ENCODE measurements at places on chromosomes 1 and 21.

DNA sequence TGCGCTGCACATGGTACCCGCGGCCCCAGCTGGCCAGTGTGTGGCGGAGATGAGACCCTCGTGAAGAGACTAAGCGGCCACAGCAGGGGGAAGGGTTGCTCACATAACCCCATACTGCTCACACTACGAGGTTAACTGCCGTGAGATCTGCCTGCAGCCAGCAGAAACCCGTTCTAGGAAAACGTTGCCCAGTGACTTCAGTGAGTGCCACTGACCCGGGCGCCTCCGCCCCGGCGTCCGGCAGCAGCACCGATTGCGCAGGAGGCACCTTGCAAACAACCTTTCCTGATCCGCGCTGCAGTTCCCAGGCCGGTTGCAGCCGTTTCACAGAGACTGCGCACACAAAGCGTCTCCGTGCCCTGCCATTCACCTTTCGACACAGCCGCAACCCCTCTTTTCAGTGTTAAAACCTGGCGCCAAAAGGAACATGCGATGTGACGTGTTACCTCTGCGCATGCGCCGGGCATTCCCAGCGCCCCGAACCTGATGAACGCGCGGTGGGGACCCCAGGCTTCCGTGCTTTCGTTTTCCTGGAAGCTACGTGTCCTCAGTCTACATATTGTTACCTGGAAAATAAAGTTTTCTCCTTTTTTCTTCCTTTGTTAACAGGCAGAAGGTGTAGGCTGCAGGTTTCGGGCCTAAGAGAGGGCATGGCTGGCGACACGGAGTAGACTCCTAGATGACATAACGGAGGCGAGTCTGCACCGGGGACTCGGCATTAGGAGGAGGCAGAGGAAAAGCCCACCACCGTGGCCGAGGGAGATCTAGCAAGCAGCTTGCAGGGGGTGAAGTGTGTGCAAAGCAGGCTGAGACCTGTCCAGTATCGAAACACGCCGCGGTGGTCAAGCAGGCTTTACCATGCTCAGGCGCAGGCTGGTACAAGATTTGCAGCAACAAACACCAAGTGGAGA lies 8.9 kb downstream of the VPS26C start:
- DNase-seq = no peak

DNA sequence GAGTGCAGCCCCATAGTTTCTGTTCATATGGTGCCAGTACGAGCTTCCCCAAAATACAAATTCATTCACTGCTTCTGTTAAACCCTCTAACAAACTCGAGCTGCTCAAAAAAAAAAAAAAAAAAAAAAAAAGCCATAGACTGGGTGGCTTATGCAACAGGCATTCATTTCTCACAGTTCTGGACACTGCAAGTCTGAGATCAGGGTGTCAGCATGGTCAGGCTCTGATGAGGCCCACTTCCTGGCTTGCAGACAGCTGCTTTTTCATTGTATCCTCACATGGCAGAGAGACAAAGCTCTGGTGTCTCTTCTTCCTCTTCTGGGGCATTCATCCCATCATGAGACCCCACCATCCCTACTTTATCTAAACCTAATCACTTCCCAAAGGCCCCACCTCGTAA lies 121.6 kb downstream of the PTBP2 start:
- no peak for DNase-seq

GRCh38 chr1:19618428-19618827 lies 25.7 kb upstream of the NBL1 start:
- no peak for DNase-seq

DNA sequence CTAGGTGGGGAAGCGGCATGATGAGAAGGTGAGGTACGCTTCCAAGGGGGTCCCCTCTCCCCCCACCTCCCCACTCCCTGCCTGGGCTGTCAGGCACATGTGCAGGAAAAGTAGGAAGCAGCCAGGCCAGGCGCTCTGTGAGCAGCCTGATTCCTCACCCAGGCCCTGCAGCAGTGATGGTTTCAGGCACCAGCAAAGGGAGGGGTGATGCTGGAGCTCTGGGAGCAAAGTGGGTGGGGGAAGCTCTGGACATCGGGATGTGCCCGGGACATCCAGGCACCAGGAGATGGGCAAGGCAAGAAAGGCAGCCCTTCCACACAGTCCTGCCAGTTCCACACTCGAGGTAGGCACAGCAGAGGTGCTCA lies 106.1 kb downstream of the CRYAA start:
- no peak for DNase-seq

- DNase-seq = no peak
Measured at GRCh38 chr1:238647877-238648276, 738.5 kb upstream of the CHRM3 start.

GRCh38 chr1:222973561-222973960 lies 158.7 kb downstream of the DISP1 start:
- DNase-seq = no peak

DNA sequence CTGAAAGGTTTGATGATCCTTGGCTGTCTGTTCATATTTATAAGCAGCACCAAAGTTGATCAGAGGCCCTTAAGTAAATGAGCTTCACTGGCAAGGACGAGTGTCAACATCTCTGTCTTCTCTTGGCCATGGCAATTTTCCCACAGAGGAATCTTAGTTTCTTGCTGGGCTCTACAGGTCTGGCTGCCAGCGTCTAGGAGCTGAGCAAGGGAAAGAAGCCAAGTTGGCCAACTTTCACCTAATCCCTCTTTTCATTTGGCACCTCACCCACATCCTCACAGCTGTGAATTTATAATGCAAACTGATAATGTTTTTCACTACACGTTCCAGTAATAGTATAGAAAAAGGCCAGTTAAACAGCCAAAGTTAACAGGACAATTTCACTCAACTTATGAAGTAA lies 99.0 kb upstream of the LBR start:
- DNase-seq = no peak

DNA sequence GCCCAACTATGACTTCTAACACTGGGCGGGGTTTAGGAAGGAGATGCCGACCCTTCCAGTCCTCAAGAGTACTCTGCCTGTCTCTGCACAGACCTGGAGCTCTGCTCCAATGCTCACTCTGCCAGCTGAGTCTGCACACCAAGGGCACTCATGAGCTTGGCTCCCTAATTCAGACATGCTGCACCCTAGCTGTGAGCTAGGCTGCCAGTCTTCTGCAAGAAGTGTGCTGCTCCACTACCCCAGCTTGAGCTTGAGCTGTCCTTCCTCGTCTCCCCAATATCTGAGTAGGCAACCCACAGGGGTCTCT lies 13.2 kb downstream of the TP53BP2 start:
- DNase-seq = no peak

All from thoracic aorta (tissue), 2 donors.